Left ventricle myocardium inferior (tissue), 1 donor: ENCODE measurements at places on chromosomes 7 and 10. TPM values are rescaled to one million over a fixed set of nuclear protein-coding genes. Genes with fewer than 3 reads are reported as not detected.

The PAPOLB gene
- 0.05 TPM for total RNA-seq

The STOX1 gene
- 0.33 TPM for total RNA-seq

The TUBAL3 gene
- 0.36 TPM for total RNA-seq

The ATP6V0E2 gene
- total RNA-seq: 120 TPM

The ACTL6B gene
- total RNA-seq: not detected

The CAMK2B gene
- total RNA-seq: 98.0 TPM

The ITPRID1 gene
- total RNA-seq: not detected

The CEP55 gene
- total RNA-seq: 0.66 TPM

The CFAP46 gene
- 0.99 TPM for total RNA-seq

The MYL10 gene
- not detected for total RNA-seq

The NRF1 gene
- total RNA-seq: 9.6 TPM

The ITIH2 gene
- total RNA-seq: not detected

The NUDT13 gene
- total RNA-seq: 5.6 TPM

DNA sequence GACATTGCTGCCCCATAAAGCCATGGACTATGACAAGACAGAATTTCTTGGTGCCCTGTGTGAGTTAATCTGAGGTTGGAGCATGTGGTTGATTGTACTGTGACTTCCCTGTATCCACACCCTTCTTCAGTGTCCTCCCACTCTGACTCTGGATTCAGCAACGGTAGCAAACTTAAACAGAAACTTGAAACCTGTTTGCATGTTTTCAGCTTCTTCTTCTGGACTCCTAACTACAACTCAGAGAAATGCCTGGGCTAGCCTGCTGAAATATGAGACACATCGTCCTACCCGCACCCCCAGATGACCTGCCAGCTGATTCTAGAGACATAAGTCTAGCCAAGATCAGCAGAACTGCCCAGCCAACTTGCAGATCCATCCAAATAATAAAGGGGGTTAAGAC, 78.4 kb downstream of the IPMK start:
- no peak for DNase-seq

GRCh38 chr10:26779176-26779860, 81.4 kb downstream of the ABI1 start:
- no peak for DNase-seq

GRCh38 chr7:20653636-20654035, 38.2 kb downstream of the ABCB5 start:
- DNase-seq: no peak

DNA sequence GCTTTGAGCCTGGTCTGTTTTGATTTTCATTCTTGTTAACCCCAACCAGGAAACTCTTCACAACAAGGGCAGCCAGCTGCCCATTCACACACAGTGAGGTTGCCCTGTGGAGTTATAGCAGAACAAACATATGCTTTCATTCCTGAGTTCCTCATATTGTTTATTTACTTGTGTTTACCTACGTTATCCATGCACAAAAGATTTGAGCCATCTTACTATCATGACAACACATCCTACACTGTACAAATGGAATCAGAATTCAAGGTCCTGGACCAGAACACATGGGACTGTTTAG, 21.7 kb upstream of the BMPER start:
- DNase-seq: no peak

DNA sequence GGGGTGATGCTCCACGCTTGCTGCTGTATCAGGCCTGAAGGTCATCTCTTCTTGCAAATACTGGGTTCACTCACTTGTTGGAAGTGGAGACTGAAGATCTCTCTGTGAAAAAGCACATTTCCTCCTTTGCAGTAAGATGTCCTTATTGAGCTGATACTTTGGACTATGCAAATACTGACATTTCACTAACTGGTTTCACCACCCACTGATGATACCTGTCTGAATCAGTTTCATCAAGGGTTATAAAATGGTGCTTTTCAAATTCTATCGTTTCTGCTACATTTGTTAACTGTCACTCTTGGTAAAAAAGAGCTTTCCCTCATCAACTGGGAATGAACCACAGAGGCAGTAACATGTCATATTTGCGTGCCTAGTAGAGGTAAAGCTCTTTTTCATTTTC, 35.5 kb downstream of the RAB19 start:
- DNase-seq: no peak

GRCh38 chr10:60429084-60429849, 39.6 kb upstream of the ANK3 start:
- DNase-seq: peak; percentile 17

DNA sequence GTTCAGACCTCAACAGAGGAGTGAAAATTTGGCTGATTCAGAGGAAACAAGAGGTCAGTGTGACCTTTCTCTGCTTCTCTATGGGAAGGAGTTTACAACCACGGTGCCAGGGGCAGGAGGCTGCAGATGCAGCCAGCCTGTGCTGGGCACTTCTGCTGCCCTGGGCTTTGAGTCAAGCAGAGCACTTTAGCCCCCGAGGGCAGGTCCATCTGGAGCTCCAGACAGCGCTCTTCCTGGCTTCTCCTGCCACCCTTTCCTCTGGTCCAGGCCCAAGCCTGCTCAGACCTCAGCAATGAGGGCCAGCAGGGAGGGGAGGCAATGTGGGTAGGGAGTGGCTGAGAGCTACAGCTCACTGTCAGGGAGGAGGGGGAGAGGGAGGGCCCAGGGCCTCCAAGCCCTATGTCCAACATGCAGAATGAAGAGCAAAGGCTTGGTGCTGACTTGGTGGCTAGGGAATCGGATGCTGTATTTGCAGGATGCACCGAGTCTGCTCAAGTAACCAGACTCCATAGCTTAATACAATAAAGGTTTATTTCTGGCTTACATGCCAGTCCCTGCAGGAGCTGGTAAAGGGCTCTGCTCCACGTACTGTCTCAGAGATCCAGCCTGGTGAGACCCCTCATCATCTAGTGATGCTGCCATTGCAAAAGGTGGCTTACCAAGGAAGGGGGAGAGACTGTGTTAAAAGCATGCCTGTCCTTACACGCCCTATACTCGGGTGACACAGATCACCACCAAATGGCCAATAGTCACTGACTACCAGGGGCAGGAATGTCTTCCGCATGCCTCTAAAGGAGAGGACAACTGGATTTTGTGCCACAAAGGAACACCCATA, 481.6 kb downstream of the RPS24 start:
- DNase-seq: no peak

GRCh38 chr7:145599376-145599775, 517.2 kb upstream of the CNTNAP2 start:
- no peak for DNase-seq

DNA sequence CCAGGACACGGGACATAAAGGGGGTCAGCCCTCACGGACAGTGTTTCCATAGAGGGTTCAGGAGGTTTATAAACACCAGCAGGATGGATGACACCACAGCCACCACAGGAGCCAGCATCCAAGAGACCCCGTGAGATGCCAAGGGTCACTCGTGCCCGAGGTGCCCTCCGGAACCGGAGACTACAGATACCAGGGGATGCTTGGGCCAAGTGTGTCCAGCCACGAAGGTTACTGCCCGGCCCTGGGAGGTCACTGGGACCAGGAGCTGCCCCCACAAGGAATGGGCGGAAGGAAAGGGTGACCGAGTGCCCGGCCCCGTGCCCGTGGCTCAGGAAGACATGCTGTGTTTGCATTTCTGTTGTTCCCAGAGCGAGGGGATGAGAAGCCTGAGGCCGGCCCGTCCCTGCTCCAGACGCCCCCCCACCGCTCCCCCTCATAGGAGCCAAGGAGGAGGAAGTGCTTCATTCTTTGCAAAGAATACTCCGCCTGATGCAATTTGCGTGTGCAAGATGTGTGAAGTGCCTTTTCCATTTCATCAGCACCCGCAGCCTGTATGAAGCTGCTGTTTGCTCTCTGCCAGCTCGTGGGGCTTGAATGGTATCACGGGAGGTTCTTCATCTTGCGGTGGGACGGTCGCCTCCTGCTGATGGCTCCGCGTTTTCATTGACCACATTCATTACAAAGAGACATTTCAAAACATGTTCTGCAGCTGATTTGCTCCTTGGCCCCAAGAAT, 176.4 kb downstream of the ELFN1 start:
- peak; percentile 8 for DNase-seq

DNA sequence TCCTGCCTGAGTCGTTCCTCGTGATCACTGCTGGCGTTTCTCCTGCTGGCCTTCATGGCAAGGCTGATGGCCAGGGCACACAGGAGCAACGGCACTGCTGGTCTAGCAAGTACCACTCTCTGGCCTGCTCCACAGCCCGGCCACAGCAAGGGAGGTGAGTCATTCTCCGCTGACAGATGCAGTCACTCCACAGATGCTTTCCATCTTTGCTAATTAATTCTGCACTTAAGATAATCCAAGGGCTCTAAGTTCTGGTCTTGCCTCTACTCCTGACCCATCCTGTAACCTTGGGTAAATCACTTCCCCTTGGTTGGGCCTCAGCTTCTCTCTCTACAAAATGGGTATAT, 244.4 kb downstream of the RPS24 start:
- DNase-seq: peak; percentile 83

- DNase-seq: no peak
Observed at GRCh38 chr7:27901028-27901760, 161.2 kb downstream of the TAX1BP1 start.

GRCh38 chr10:62451611-62451975, 77.4 kb downstream of the ZNF365 start:
- no peak for DNase-seq

DNA sequence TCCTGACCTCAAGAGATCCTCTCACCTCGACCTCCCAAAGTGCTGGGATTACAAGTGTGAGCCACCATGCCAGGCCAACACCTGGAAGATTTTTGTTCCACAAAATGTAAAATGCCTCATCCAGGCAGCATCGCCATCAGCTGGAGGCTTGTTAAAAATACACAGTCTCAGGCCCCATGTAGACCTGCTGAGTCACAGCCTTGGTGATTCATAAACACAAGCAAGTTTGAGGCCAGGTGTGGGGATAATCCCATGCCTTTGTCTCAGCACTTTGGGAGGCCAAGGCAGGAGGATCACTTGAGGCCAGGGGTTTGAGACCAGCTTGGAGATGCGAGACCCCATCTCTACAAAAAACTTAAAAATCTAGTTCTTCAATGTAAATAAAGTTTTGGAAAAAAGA, 49.1 kb upstream of the FOXK1 start:
- no peak for DNase-seq

- DNase-seq: no peak
Observed at GRCh38 chr7:158279539-158280447, 307.8 kb downstream of the PTPRN2 start.

GRCh38 chr10:62093863-62094291, 174.8 kb downstream of the RTKN2 start:
- DNase-seq: no peak

DNA sequence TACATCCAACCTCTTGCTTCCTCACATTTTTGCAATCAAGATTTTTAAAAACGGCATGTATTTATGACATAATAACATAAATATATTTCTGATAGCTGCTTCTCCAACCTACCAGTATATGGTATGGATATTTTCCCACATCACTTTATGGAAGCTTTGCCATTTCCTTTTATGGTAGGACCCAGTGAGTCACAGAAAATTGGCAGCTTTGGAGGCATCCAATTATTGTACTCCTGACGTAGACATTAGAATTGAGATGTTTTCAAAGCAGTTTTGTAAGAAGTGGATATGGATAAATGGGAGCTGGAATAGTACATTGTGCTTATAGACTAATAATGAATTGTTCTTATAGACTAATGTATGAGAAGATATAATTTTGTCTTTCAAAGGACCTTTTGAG, 23.8 kb upstream of the BICC1 start:
- DNase-seq: no peak

DNA sequence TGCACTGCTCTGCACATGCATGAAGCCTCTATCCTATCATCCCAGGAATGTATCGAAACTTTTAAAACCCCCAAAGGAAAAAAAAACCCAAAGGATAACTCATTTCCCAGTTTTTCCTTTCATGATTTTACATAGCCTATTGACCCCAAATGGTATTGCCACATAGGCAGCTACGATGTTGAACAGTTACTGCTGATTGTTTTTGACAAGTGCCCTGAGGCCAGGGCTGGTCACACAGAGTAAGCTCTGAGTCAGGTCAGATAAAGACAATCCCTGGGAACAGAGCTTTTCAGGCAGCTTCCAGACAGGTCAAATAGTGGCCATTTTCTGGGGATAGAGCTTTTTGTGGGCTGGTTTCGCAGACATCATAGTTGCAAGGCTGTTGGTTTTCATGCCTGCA, 52.1 kb downstream of the MYL10 start:
- DNase-seq: no peak

- DNase-seq: no peak
Observed at GRCh38 chr7:69211739-69212138, 386.5 kb upstream of the AUTS2 start.

DNA sequence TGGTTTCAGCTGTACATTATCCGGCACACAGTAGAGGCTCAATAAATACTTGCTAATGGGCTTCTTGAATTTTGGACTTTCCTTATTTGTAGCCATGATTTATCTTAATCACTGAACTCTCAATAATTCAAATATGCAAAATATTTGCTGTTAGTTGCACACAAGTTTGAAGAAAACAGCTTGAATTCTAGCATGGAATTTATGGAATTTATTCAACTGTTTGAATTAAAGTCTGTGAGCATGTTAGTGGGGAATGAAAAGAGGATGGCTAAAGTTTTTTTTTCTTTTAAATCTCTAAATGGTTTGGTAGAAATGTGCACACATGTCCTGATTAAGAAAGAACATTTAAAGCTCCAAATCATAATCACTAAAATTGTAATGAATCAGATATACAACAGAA, 42.5 kb downstream of the SIRT1 start:
- no peak for DNase-seq

DNA sequence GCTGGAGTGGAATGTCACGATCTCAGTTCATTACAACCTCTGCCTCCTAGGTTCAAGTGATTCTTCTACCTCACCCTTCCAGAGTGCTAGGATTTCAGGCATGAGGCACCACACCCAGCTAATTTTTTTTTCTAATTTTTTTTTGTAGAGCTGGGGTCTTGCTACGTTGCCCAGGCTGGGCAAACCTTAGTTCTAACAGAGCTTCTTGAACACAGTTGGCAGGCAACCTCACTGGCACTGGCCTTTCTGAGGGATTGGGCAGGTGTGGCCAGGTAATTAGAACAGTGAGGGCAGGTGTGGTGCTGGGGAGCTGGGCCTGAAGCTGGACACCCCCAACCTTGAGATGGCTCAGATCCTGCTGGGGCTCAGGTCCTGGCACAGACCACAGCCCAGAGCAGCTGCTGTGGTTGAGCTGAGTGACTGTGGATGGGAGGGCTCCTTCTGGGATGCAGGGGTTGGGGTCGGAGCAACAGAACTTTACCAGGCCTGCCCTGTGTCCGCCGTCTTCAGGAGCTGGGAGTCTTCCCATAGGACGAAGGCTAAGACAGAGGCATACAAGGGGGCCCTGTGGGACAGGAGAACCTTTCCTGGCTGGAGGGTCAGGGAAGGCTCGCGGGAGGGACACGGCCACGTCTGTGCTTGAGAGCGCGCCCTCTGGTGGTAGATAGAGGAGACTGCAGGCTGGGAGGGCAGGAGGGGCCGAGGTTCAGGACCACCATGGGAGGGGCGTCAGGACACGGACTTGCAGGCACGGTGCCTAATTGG, 48.2 kb downstream of the COL26A1 start:
- peak; percentile 22 for DNase-seq

DNA sequence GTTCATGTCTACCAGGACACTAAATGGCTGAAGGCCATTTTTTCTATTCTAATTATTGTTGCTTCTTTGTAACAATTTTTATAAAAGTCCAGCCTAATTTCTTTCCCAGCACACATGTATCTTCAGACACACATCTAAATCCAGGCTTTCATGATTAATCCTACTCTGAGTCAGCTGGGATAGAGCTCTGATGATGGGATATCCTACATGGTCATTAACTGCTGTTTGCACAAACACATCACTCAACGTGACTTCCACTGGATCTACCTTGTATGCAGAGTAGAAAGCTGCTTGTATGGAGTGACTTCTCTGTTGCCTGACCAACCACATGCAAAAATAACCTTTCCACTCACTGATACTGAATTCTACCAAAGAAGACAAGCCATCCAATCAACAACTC, 260.9 kb downstream of the AHR start:
- DNase-seq: no peak
